ENCODE measurements at places on chromosomes 4 and X.

- DNase-seq = no peak
Measured at GRCh38 chrX:6856471-6856870, 291.0 kb upstream of the STS start.

- DNase-seq = no peak
Measured at GRCh38 chr4:168632301-168632725, 135.5 kb downstream of the PALLD start.

- DNase-seq = no peak
Measured at GRCh38 chrX:12903646-12904045, 2.8 kb upstream of the TLR8 start.

GRCh38 chr4:71830497-71831190, 46.8 kb upstream of the GC start:
- DNase-seq = no peak

- no peak for DNase-seq
Measured at GRCh38 chrX:17323397-17323796, 51.6 kb upstream of the NHS start.

DNA sequence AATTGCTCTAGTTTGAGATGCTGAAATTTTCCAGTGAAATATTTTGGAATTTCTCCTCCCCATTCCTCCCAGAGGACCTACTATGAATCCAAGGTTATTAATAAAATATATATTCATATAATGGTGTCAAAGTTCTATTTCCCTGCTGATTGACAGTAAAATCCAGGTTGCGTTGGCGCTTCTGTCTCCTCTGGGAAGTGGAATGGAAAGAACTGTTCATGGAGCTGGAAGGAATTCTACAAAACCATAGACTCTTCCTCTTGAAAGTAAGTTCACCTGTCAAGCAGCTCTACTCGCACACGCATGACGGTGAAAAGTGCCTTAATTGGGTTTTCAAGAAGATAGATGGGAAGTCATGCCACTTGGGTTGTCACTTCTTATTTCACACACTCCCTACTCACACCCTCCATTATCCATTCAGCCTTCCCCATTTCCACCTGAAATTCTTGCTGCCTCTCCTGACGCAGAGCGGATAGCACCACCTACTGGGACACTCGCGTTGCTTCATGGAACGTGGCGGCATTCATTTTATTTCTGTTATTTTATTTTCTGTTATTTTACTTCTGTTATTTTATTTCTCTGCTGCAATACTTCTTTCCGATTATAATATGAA, 351.6 kb downstream of the NLGN4X start:
- no peak for DNase-seq

DNA sequence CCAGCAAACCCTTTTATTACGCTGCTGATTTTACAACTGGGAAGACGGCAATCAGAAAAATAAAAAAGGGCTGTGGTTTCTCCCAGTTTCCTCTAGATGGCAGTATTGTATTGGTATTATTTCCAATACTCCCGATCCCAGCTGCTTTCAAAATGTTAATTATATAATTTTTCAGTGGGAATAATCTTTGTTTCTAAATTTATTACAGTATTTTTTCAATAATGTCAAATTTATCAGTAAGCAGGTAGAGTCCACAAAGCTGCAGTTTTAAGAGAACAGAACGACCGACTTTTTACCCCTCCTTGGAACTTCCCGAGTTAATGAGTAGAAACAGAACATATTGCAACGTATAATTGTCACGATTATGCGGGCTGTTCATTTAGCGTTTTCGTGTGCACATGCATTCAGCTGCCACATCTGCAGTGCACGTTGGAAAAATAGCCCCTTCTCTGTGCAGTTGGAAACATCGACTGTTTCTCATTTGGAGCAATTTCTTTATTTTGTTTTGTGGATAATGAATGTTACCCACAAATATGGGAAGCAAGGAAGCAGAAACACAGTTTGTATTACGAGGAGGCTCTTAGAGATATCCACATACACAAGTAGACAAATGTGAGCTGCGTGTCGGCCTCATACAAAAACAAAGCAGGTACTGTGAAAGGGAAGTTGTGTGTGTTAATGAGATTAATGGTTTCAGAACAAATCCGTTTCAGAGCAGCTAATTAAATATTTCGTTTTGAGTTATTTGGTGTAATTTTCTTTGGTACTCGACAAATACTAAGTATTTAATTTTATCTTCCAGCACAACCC, 188.0 kb downstream of the STIM2 start:
- DNase-seq = peak; percentile 4

GRCh38 chr4:135166661-135167060, 965.1 kb upstream of the PABPC4L start:
- no peak for DNase-seq

All from NCI-H1436 (cell line).